ENCODE measurements at places on chromosomes 7 and 10.

- no peak for DNase-seq
Measured at GRCh38 chr10:19906108-19906791, 90.0 kb downstream of the PLXDC2 start.

- DNase-seq: no peak
Measured at GRCh38 chr7:149319376-149319775, 57.4 kb downstream of the ZNF783 start.

DNA sequence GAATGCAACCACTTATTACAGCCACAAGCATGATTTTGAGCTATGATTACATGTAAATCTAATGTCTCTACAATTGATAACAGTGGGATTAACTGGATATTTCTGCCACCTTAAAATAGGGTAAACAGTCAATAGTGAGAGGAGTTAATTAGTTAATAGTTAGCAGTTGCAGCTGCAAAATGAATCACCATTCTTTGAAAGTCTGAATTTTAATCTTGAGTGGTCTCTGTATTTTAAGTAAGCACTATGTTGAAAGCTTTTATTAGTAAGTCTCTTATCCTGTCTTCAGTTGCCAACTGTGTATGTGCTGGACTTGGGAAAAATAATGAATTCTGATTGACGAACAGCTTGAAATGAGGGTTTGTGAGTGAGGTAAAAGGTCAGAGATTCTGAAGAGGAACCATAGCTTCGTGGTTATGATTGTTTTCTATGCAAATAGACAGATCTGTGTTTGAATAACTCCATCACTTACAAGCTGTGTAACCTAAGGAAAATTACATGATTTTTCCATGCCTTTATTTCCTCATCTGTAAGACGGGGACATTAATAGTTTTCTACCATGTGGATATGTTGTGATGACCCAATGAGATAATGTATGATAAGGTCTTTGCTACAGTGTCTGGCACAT is 75.2 kb downstream of the RNLS start:
- DNase-seq: no peak

DNA sequence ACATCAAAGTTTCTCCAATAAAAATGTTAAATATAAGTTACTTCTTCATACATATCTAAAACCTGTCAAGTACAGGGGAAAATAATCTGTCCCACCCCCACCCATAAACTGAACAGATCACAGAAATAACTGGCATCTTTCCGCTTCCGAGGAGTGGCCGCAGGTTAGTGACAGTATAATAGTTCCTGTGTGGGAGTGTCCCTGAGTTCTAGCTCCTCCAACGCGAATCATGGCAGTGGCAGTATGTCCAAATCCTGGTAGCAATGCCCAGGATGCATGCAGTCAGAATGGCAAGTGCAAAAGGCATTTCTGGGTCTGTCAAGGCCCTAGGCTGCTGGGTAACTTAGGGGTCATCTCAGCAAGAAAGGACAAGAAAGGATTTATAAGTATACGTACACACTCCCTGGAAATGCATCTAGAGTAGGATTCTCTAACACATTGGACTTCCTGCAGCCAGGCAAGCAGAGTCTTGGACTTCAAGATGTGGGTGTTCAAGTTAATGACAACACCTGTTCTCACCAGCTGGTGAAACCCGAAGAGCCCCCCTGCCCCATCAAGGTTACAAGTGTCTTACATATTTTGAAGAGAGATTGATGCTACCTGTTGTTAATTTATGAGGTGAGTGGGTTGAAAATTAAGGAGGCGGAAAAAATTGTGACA is 94.4 kb upstream of the COL1A2 start:
- no peak for DNase-seq

GRCh38 chr10:91513598-91514424 is 103.7 kb downstream of the HECTD2 start:
- DNase-seq: no peak

DNA sequence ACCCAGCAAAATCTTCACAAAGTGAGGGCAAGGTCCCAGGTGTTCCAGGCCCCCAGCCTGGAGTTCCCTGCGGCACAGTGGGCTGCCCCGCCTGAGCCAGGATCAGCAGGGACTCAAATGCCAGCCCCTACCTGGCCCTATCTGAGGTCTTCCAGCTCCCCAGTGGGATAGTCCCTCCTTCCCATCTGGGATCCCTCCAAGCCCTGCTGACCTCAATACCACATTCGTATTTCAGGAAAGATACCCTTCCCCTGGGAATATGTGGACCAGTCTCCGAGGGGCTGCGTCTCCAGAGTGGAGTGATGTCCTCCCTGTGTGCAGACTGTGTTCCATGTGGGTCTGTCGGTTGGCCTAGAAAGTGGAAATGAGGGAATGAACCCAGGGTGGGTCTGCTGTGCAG is 40.9 kb downstream of the ELFN1 start:
- no peak for DNase-seq

- DNase-seq: no peak
Measured at GRCh38 chr10:117427356-117427755, 52.1 kb upstream of the PDZD8 start.

DNA sequence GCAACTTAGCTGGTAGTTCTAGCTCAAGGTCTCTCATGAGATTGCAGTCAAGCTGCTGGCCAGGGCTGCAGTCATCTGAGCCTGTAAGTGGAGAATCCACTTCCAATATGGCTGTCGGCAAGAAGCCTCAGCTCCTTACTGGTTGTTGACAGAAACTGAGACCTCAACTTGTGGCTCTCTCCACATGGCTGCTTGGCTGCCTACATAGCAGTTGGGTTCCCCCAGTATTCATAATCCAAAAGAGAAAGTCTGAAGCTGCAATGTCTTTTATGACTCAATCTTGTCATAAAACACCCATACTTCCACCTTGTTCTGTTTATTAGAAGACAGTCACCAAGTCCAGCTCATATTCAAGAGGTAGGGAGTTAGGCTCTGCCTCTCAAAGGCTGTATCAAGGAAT is 334.9 kb upstream of the KMT2E start:
- DNase-seq: no peak

DNA sequence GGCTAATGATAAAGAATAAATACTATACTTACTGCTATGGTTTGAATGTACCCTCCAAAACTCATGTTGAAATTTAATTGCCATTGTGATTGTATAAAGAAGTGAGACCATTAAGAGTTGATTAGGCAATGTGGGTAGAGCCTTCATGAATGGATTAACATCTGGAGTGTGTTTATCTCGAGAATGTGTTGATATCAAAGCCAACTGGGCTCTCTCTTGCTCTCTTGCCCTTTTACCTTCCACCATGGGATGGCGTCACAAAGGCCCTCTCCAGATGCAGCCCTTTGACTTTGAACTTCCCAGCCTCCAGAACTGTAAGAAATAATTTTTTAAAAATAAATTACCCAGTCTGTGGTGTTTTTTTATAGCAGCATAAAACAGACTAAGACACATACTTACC is 50.1 kb upstream of the GHITM start:
- no peak for DNase-seq

GRCh38 chr7:30237271-30237695 is 47.1 kb upstream of the ZNRF2 start:
- no peak for DNase-seq

- DNase-seq: no peak
Measured at GRCh38 chr7:95478272-95479037, 7.3 kb upstream of the ASB4 start.

DNA sequence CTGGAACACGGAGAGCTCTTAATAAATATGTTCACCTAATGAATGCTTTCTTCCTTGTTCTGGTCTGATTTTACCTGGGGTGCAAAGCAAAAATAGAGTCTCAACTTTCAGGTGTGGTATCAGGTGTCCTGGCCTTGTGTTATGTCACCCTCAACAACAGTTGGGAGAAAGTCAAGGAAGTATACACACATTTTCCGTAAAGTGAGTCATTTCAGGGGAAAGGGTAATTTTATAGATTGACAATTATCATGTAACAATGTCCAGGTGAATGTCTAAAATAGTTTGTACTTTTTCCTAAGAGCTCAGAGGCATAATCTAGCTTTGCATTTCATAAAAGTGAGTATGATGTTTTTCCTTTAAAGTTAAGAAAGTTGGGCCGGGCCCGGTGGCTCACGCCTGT is 287.4 kb downstream of the SKIDA1 start:
- DNase-seq: no peak

DNA sequence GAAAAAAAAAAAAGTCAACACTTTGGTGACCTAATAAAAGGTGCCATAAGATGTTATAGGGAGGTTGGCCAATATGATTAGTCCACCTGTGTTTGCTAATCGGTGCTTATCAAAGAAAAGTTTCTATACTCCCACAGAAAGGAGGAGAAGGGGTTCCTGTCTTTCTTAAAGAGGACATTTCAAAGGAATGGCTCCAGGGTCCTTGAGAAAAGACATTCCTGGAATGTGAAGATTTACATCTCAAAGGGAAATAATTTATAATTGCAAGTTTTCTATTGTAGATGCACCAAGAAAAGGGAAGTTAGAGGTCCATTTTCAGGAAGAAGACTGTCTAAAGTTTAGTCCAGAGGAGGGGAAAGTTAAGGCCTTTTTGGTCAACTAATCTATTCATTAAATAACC is 715.3 kb downstream of the NXPH1 start:
- DNase-seq: no peak

GRCh38 chr7:69803699-69804516 is 205.6 kb downstream of the AUTS2 start:
- no peak for DNase-seq

- DNase-seq: no peak
Measured at GRCh38 chr7:9718071-9718661, 1255.5 kb upstream of the PHF14 start.

DNA sequence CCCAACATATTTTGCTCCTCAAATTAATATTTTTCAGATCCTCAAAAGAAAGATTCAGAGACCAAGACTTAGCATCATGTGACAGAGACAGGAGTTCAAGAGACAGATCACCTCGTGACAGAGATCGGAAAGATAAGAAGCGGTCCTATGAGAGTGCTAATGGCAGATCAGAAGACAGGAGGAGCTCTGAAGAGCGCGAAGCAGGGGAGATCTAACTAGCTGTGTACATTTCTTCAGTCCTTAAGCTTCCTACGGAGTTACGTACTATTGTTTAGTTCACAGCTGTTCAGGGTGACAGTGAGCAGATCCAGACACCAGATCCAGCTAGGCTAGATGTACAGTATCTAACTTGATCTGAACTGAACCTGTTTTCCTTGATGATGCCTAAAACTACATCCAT is 61.3 kb downstream of the KLRG2 start:
- DNase-seq: no peak

DNA sequence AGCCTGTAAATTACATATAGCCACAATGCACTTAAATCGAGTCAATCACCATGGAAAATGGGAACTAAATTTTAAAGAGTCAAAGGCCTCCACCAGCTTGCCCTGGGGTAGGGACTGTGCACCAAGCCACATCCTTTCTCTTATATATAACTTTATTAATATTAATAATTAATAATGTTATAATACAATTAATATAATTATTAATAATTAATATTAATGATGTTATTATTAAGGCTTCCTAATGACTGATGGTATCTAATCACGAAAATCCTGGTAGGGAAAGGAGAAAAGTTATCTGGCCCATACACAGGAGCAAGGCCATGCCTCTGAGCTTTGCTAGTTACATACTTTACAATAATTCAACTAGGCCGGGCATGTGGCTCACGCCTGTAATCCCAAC is 67.2 kb upstream of the DGKI start:
- DNase-seq: no peak
